ENCODE measurements at places on chromosomes 7 and 10.

GRCh38 chr10:132611026-132611910 is 73.7 kb downstream of the INPP5A start:
- no peak for DNase-seq

DNA sequence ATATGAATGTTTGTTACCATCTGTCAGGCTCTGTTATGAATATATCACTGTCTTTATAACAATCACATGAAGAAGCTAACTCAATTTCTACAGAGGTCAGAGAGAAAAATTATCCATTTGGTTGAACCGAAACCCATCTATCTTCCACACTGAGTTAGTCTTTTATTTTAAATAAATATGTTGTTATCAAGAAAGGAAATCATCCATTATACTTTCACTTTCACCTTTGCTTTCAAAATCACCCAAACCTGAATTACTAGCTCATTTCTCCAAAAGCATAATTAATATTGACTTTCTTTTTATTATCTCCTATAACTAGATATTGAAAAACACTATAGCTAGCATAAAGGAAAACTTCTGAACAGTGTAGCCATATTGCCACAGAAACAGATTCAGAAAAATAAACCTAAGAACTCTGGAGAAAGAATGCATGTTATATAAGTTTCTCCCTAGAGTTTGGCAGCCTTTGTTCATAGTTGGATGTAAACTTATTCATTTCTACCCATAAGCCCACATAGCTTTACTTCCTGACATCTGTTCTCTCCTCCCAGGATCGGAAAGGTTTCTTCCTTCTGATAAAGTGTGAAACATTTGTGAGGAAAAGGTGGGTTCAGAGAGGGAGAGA is 66.0 kb downstream of the NPSR1 start:
- no peak for DNase-seq

DNA sequence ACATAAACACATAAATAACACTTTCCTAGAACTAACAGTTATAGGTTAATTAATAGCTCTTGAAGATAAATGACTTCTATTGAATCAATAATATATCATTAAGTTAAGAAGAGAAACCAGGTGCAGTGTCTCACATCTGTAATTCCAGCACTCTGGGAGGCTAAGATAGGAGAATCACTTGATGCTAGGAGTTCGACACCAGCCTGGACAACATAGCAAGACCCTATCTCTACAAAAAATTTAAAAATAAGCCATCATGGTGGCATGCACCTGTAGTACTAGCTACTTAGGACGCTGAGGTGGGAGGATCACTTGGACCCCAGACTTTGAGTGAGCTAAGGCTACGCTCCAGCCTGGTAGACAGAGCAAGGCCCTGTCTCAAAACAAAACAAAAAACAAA is 38.8 kb downstream of the AKR1D1 start:
- no peak for DNase-seq

- DNase-seq = no peak
Observed at GRCh38 chr7:40674316-40674715, 539.5 kb downstream of the SUGCT start.

DNA sequence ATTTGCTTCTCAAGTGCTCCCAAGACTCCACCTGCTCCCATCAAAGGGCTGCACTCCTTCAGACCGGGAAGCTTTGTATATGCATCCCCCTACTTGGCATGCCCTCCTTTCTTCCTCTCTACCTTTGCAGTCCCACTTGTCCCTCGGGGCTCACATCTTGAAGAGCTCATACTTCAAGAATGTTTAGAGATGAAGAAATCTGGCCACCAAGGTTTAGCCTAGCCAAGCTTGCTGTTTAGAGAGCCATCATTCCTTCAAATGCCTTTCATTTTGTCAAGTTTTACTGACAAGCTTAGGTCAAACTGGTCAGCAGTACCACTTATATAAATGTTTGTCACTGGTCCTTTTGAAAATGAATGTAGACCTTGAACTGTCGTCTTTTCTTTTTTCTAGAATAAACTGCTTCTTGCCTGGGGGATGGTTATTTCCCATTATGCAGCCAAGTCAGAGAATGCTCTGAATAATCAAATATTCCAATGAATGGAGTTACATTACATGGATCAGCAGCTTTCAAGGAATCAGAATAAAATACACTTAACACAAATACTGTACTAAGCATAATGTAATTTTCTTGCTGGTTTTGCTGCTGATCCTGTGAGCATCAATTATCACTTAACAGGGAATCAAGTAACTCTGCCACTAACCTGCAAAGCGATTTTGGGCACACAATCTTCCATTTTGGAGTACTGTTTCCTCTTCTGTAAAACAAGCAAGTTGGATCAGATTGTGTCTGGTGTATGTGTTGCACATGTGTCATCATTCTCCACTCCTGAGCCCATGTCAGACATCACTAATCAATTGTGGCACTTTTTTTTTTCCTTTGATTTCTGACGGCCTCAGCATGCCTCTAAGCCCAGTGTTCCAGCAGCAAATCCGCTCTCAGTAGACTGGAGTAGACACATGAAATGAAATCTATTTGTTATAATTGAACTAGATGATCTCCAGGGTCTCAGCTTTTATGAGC is 357.9 kb downstream of the PTEN start:
- DNase-seq = no peak

DNA sequence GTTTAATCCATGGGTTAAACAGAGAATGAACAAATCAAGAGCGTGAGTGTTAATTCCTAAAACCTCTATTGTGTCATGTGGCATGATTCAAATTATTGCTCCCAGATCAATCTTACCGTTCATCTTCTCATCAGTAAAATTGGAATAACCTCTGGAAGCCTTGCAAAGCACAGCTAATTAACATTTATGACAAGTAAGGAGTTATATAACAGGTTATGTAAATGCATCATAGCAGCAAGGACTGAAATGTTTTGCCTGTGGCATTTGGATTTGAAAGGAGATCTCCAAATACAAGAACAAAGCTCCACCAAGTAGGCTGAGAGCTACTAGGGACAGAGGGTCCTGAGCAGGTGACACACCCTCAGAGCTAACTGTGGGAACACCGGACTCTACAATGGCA is 502.9 kb upstream of the CELF2 start:
- DNase-seq = no peak

GRCh38 chr10:44293842-44294241 is 91.1 kb downstream of the CXCL12 start:
- no peak for DNase-seq

DNA sequence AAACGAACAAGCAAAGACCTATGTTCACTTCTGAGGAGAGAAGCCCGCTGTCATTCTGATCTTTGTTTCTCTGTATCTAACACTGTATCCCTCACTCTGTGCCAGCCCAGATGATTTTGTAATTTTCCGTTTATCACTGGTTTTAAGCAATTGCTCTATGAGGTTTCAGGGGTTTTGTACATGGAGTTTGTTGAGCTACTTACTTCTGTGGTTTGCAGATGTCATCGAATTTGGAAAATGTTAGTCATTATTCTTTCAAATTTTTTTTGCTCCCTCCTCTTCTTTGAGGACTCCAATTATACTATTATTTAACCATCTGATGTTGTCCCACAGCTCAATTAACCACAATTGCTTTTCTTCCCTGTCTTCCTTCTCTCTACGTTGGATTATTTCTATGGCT is 650.9 kb upstream of the IGFBP3 start:
- DNase-seq = no peak

DNA sequence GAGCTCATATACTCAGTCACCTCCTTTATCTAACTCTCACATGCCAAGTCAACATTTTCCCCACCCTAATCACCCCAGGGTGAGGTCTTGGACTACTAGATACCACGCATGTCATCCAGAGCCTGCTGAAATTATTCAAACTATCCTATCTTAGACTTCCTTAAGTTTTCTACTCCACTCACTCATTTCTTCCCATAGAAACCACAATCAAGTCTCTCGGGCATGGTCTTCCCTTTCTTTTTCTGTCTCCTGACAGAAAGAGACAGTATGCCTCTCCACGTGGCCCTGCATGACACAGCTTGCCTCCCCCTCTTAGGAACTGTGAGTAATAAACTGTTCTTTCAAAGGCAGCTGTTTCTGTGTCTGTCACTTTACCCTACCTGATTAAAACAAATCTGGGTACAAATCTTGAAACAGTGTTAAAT is 29.4 kb downstream of the TAS2R41 start:
- DNase-seq = no peak

DNA sequence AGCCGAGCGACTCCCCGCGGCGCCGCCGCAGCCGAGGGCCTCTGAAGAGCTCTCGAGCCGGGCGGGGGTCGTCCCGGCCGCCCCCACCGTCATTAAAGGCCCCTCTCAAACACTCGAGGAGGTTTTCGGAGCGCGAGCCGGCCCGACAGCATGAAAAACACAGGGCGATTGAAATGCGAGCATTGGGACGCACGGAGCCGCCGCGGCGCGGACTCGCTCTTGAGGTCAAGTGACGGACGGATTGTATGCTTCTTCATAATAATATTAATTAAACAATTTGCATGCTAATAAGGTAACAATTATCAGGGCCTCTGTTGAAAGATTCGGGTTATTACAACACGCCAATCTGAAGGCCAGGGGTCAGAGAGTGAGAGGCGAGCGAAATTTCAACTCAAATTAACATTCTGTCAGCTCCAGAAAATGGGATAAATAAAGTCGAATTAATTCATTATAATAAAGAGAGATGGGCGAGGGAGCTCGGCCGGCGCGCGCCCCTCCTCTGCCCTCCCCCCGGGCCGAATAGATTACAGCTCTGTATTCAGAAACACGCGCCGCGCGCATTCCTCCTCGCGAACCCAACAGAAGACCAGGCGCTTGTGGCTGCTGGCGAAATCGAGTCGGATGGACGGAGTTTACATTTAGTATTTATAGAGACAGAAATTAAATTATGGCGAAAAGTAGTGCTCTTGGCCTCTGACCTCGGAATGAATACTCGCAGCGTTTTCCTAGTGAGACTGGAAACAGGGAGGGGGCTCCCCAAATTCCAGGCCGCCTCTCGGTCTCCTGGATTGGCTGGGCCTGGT is 2.1 kb upstream of the UNCX start:
- DNase-seq = no peak

DNA sequence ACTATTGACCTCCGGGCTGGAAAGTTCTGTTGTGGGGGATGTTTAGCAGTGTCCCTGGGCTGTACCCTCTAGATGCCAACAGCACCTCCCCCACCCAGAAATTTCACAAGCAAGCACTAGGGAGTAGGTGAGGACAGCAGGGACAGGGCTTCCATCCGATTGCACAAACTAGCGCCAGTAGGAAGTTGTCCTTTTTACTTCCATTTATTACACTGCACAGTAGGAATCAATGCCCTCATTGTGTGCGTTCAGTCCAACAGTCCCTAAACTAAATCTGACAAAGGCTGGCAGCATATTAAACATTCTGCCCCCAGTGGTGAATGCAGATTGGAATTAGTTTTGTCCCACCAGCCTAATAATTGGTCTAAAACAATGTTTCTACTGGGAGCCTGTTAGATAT is 6.4 kb upstream of the SOSTDC1 start:
- DNase-seq = no peak

GRCh38 chr7:108669958-108670357 is 100.3 kb downstream of the DNAJB9 start:
- DNase-seq = no peak

- no peak for DNase-seq
Observed at GRCh38 chr10:32093650-32094049, 37.4 kb upstream of the KIF5B start.

GRCh38 chr10:50624866-50625501 is 1.2 kb upstream of the SGMS1 start:
- DNase-seq = peak; percentile 65

DNA sequence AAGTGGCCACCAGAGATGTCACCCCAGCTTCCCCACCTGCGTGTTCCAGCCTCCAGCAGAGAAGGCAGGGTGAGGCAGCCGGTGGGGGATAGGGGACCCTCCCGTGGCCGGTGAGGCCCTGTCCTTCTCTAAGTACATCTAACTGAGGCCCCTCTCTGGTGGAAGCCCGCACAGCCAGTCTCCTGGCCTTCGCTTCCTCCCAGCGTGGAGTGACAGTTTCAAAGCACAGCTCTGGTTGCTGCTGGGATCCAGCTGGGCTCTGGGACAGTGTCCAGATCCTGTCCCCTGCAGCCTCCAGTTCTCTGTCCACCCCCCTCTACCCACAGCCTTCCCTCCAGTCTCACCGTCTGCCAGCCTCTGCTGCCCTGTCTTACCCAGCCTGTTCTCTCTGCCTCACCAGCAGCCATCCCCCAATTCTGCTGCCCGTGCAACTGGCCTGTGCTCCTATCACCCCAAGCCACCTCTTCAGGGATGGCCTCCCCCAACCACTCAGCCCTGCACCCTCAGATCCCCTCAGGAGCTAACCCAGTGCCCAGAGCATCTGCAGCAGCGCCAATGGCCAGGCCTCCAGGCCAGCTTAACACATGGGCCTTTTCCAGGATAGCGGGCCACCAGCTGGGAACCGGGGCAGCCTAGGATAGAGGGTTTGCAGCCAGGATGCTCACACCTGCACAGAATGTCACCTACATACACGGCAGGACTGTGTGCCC is 16.3 kb upstream of the SH2B2 start:
- no peak for DNase-seq

GRCh38 chr7:107994421-107995030 is 8.4 kb downstream of the LAMB1 start:
- no peak for DNase-seq

DNA sequence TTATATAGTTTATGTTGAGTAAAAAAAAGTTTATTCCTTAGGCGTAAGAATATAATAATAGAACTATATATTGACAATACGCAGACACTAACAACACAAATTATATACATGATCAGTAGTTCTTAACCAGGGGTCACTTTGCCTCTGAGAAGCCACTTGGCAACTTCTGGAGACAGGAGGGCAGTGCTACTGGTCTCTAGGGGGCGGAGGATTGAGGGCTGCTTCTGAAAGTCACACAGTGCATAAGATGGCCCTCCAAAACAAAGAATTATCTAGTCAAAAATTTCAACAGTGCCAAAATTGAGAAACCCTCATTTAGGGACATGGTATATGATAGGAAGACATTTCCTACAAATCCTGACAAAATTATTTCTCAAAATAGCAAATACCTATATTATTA is 77.1 kb downstream of the THSD7A start:
- DNase-seq = no peak

DNA sequence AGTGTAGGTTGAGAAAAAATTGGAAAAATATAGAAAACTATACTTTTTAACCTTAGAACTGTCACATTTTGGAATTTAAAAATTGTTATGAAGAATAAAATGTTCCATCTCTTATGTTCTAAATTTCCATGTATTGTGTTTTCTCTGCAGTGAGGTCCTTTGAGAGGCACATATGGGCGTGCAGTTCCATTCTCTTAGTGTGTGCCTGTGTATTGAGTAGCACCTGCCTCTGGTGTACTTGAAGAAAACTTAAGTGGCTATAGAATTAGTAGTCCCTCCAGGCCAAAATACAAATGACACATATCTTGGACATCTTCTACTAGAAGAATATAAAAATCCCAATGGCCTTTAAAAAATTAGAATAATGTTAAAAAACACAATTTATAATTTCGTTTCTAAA is 149.2 kb downstream of the BICC1 start:
- DNase-seq = no peak

GRCh38 chr10:2929480-2930258 is 137.7 kb upstream of the PFKP start:
- DNase-seq = no peak

- no peak for DNase-seq
Observed at GRCh38 chr10:990808-991207, 2.6 kb downstream of the GTPBP4 start.

- no peak for DNase-seq
Observed at GRCh38 chr10:7908541-7909210, 90.4 kb downstream of the TAF3 start.
